Fibroblast of skin of back (primary cell): ENCODE measurements at places on chromosomes 11 and 22.

GRCh38 chr11:112290493-112290850 is 29.8 kb upstream of the PLET1 start:
- DNase-seq = no peak

- no peak for DNase-seq
These were observed 138.7 kb upstream of the E2F8 start for GRCh38 chr11:19379465-19379864.

- no peak for DNase-seq
These were observed 951 bp upstream of the EHD1 start for GRCh38 chr11:64879244-64879900.

GRCh38 chr22:39530692-39531331 is 1.7 kb downstream of the RPS19BP1 start:
- peak; percentile 59 for DNase-seq

DNA sequence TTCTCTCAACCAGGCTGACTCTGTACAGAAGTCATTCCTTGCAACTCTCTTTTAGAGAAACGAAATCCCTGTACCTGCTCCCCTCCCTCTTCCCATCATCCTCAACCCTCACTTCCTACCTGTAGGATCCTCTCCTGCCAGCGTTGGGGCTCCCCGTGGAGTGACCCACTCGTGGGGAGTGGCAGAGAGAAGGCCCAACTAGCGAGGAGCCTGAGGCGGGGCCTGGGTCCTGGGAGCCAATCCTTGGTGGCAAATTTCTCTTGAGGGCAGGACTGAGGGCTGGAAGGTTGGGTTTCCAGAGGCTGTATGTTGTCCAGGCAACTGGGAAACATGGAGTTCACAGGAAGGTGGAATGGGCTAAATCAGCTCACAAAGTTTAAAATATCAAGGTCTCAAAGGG is 10.4 kb downstream of the NHERF4 start:
- peak; percentile 60 for DNase-seq

DNA sequence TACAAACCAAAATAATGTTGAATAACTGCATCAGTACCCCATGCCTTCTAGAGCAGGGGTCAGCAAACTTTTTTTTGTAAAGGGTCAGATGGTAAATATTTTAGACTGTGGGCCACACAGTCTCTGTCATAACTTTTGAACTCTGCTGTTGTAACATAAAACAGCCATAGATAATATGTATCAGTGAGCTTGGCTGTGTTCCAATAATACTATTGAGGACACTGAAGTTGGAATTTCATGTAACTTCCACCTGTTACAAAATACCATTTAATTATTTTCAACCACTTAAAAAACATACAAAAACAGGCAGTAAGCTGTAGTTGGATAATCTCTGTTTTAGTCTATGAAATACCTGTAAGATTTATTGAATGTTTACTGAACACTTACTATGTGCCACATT is 55.2 kb downstream of the PICALM start:
- DNase-seq = no peak

DNA sequence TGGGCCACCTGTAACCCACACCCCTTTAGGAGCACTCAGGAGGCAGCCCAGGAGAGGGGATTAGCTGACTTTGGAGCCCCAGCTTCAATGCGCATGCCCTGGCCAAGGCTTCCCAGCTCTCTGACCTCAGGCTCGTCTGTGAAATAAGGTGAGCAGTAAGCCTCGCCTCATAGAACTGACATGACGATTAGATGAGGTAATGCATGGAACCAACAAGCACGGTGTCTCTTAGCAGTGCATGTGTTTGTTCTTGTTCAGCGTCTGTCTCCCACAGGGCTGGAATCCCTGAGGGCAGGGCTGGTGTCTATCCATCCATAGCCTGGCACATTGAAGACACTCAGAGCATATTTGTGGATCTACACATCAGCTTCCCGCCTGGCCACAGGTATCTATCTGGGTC is 415.4 kb downstream of the MN1 start:
- no peak for DNase-seq

DNA sequence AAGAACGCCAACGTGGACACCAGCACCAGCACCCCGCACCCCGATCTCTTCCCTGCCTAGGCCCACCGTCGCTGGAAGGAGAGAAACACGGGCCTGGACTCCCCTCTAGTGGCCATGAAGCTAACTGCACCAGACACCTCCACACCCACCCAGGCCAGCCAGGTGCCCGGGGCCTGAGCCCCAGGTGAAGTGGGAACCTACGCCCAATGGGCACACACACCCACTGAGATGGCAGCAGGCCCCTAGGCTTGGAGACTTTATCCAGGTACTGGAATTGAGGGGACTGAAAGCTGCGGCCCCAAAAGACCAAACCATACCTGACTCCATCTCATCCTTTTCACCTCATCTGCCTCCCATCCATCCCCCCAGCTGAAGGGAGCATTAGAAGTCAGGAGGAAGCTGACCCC is 81.0 kb downstream of the BUD13 start:
- DNase-seq = peak; percentile 22

DNA sequence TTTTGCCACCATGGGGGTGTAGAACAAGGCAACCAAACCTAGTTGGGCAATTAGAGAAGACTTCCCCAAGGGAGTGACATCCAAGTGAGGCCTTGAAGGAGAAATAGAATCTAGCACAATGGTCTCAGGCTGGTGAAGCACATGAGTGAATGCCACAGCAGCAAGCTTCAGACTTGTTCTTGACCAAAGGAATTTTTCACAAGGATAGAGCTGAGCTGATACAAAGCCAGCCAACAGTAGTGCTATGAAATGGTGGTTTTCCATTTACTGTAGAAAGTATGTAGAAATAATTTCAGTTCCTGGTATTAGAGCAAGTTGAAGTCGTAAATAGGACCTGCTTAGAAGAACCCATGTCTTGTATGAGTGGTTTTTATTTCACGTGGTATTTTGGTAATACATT is 148.3 kb upstream of the RASSF10 start:
- peak; percentile 33 for DNase-seq

DNA sequence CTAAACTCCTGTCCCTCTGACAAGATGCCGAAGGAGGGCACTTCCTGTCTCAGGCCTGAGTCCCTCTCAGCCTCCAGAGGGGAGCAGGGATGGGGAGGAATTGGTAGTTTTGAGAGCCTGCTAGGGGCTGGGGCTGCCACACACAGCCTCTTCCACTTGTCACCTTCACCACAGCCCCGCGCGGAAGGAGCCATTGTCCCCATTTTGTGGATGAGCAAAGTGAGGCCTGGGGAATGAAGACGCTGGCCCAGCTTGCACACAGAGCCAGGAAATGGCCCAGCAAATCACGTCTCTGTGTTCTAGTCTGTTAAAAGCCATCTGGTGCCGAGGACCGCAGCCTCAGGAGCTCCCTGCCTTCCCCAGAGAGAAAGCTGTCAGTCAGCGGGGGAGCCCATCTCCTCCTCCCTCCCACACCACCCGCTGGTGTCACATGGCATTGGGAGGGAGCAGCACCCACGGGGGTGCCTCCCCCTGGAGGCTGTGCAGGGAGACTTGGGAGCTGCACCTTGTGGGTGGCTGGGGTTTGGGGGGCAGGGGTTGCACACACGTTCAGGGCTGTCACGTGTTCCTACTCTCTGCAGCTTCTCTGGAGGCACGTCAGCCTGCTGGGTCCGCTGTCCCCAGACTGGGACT is 34.6 kb downstream of the RASD2 start:
- DNase-seq = no peak

- no peak for DNase-seq
These were observed 128.3 kb downstream of the OSBP2 start for GRCh38 chr22:30823015-30823370.

GRCh38 chr11:8384199-8384821 is 120.6 kb upstream of the LMO1 start:
- no peak for DNase-seq
